ENCODE measurements at places on chromosomes 2 and 18. TPM values are rescaled to one million over a fixed set of nuclear protein-coding genes. Genes with fewer than 3 reads are reported as not detected.

DNA sequence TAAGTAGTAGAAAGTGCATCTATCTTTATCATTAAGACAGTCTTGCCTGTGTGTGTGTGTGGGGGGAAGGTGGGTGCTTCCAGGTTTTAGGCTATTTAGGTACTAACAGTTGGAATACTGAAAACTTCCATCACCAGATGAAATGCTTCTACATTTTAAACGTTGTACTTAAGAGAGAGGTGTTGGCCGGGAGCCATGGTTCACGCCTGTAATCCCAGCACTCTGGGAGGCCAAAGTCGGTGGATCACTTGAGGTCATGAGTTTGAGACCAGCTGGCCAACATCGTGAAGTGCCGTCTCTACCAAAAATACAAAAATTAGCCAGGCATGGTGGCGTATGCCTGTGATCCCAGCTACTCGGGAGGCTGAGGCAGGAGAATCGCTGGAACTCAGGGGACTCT is 4.0 kb downstream of the NETO1 start:
- no peak overlapping the region for H3K27ac ChIP-seq
- peaks cover 6% of the 10 kb centered on the region for H3K4me1 ChIP-seq
- H3K36me3 ChIP-seq, result no peaks in the 10 kb centered on the region
- peaks cover 50% of the 10 kb centered on the region for H3K27me3 ChIP-seq
- no peak overlapping the region for H3K4me3 ChIP-seq
- DNase-seq, result no peak

LINC00305 gene
- 0.32 TPM for total RNA-seq

DNA sequence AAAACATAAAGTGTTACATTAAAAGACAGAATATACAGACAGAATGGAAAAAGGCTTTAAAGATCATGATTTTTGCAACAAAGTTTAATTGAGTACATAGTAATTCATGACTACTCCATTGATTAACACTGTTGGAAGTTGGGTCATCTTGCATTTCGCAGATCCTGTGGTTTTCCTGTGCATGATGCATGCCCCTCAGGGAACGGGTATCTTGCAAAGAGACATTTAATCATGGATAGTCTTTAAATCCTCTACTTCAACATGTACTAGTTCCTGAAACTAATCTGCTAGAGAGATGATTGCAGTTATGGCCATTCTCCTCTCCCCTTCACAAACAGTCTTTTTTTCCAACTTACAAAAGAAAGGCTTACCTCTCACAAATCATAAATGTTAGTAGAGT is 155.6 kb upstream of the DSEL start:
- H3K27ac ChIP-seq, result no peak overlapping the region
- H3K36me3 ChIP-seq, result no peaks in the 10 kb centered on the region
- H3K4me3 ChIP-seq, result no peak overlapping the region
- no peak for DNase-seq

- no peaks in the 10 kb centered on the region for H3K27me3 ChIP-seq
- H3K4me1 ChIP-seq, result peaks cover 4% of the 10 kb centered on the region
- DNase-seq, result no peak
- H3K27ac ChIP-seq, result no peak overlapping the region
Measured at GRCh38 chr2:57434441-57434840, 612.2 kb upstream of the VRK2 start.

CHRNG gene
- not detected for total RNA-seq

DNA sequence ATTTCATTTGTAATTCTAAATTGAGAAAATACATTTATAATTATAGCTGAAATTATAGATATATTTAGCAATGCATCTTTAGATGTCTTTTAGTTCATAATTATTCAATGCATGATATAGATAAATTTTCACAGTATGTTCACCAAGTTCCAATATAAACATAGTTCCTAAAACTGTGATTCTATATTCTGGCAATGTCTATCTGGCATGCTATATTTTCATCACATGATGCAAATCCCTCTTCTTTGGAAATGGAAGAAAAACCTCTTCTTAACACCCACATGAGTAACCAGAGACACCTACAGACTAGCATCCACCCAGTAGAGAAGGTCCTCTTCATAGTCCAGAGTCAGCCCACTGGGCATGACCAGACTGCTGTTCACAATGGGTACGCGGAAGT is 135.8 kb downstream of the DHRS9 start:
- H3K4me1 ChIP-seq, result no peaks in the 10 kb centered on the region
- no peak overlapping the region for H3K27ac ChIP-seq
- H3K27me3 ChIP-seq, result no peaks in the 10 kb centered on the region
- no peak for DNase-seq
- H3K36me3 ChIP-seq, result no peaks in the 10 kb centered on the region
- H3K4me3 ChIP-seq, result no peak overlapping the region

- H3K4me3 ChIP-seq, result no peak overlapping the region
- H3K4me1 ChIP-seq, result no peaks in the 10 kb centered on the region
- no peak overlapping the region for H3K27ac ChIP-seq
- DNase-seq, result no peak
- H3K36me3 ChIP-seq, result no peaks in the 10 kb centered on the region
Measured at GRCh38 chr2:191806396-191806795, 40.5 kb downstream of the CAVIN2 start.

GALR1 gene
- total RNA-seq, result 0.36 TPM

GRCh38 chr2:63012541-63012940 is 38.1 kb upstream of the OTX1 start:
- H3K4me1 ChIP-seq, result no peaks in the 10 kb centered on the region
- DNase-seq, result no peak
- H3K36me3 ChIP-seq, result no peaks in the 10 kb centered on the region

ADD2 gene
- 2.4 TPM for total RNA-seq

GRCh38 chr2:27133195-27133875 is 1.1 kb downstream of the PREB start:
- H3K27me3 ChIP-seq, result no peaks in the 10 kb centered on the region
- H3K4me3 ChIP-seq, result peak overlapping the region; percentile 91
- no peak overlapping the region for H3K27ac ChIP-seq
- H3K4me1 ChIP-seq, result peaks cover 10% of the 10 kb centered on the region

GRCh38 chr2:144922519-144922918 is 402.6 kb upstream of the ZEB2 start:
- no peak overlapping the region for H3K4me3 ChIP-seq
- H3K4me1 ChIP-seq, result no peaks in the 10 kb centered on the region
- no peak for DNase-seq
- H3K27ac ChIP-seq, result no peak overlapping the region
- no peaks in the 10 kb centered on the region for H3K27me3 ChIP-seq
- no peaks in the 10 kb centered on the region for H3K36me3 ChIP-seq

DNA sequence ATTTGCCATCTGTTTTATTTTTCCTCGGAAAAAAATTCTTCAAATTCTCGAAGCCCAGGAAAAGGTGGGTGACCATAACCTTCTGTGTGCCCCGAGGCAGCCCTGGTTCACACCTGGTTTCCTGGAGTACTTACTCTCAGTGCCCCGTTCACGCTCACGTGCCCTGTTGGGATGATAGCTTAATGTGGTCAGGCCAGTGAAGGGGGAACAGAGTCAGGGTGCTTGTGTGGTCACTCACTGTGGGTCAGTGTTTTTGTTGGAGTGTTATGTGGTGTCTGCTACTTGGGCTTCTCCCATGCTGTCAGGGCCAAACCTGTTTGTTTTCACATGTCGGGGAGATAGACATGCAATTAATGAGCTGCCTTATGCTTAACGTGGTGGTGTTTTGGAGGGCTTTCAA is 78.1 kb downstream of the MAP4K4 start:
- peak overlapping the region; percentile 1 for H3K27ac ChIP-seq
- H3K36me3 ChIP-seq, result no peaks in the 10 kb centered on the region
- DNase-seq, result no peak
- H3K4me3 ChIP-seq, result no peak overlapping the region
- H3K27me3 ChIP-seq, result no peaks in the 10 kb centered on the region

POTEE gene
- 9.6 TPM for total RNA-seq

DNA sequence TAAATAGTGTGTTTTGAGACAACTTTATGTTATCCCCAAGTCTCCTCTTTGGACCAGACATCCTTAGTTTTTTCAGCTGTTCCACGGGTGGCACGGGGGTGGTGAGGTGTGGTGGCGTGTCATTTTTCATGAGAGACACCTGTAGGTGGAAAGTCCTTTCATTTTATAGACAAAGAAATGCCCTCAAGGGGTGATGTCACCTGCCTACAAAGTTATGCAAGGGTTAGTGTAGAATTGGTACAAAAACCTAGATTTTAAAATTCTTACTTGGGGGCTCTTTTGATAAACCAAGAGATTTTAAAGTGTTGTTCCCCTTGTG is 15.3 kb downstream of the CTDP1 start:
- DNase-seq, result no peak
- no peaks in the 10 kb centered on the region for H3K27me3 ChIP-seq
- H3K4me1 ChIP-seq, result peaks cover 10% of the 10 kb centered on the region

All from hepatocyte (in vitro differentiated cells).